Activated CD4-positive, CD25-positive, alpha-beta regulatory T cell treated with anti-CD3 and anti-CD28 coated beads, Interleukin-2, amount 50 U/mL, for 16 hours (primary cell): ENCODE measurements at places on chromosomes 13 and 19.

- DNase-seq = no peak
These were observed 91.0 kb downstream of the NHLRC3 start for GRCh38 chr13:39129213-39129612.

- no peak for DNase-seq
These were observed 21.0 kb upstream of the SLC35E1 start for GRCh38 chr19:16593181-16593580.

DNA sequence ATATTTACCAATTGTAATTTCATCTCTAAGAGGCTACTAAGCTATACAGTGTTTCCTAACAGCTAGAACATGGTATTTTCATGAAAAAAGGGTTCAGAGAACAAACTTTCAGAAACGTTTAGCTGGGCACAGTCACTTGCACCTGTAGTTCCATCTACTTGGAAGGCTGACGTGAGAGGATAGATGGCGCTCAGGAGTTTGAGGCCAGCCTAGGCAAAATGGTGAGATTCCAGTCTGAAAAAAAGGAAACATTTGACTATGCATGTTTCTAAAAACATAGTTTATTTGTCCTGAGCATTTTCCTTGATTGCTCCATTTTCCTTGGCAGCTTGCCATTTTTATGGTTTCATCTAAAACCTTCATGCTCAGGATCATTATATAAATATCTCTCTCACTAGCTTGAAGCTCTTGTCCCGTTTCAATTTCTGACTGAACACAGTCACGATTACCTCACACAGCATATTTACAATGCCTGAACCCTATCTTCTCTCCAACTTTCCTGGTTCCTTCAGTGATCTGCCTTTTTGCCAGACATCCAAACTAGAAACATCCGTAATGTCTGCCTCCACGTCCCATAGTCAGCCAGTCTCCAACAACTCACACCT is 200.8 kb downstream of the RGCC start:
- DNase-seq = no peak

DNA sequence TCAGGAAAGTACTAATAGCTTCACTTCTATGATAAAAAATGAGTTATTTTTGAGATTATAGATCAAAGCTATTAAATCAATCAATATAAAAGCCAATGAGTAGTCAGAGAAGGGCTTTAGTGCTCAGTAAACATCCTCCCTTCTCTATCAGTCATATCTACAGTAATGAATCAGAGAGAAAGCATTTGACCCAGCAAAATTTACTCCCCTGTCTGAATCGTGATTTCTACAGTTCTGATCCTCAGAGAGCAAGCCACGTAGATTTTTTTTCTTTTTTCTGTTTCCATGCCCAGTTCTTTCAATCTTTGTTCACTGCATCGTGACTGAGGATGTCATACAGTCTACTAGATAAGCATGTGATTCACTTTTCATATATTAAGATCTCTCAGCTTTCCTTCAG is 16.2 kb upstream of the MBNL2 start:
- no peak for DNase-seq

- DNase-seq = no peak
These were observed 449.8 kb downstream of the PCDH17 start for GRCh38 chr13:58081301-58081820.

DNA sequence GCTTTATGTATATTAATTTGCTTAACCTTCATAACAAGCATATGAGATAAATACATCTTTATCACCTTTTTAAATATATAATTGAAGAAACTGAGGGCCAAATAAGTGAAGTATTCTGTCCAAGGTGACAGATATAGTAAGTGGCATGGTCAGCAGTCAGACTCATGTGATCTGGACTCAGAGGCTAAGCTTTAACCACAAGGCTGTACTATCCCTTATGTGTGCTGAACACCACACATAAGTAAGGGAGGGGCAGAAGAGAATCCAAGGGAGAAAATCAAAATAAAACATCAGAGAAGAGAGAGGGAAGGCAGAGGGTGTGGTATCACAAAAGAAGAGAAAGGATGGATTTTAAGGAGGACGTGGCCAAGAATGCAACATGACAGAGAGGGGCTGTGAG is 348.4 kb downstream of the EFNB2 start:
- DNase-seq = no peak

DNA sequence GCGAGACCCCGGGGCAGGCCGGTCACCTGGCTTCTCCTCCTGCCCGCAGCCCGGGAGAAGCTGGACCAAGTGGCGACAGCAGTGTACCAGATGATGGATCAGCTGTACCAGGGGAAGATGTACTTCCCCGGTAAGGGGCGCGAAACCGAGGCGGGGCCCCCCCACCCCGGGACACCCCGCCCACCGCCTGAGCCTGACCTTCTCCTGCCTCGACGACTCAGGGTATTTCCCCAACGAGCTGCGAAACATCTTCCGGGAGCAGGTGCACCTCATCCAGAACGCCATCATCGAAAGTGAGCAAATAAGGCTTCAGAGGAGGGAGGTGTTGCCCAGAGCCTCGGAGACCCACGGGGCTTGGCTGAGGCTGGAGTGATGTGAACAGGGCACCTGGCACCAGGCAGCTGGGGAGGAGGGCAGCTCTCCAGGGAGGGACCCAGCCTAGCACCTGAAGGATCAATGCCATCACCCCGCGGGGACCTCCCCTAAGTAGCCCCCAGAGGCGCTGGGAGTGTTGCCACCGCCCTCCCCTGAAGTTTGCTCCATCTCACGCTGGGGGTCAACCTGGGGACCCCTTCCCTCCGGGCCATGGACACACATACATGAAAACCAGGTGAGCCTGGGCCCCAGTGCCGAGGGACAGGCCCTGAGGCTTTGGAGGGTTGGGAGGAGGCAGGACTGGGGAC is 629 bp downstream of the IZUMO4 start:
- DNase-seq = no peak

DNA sequence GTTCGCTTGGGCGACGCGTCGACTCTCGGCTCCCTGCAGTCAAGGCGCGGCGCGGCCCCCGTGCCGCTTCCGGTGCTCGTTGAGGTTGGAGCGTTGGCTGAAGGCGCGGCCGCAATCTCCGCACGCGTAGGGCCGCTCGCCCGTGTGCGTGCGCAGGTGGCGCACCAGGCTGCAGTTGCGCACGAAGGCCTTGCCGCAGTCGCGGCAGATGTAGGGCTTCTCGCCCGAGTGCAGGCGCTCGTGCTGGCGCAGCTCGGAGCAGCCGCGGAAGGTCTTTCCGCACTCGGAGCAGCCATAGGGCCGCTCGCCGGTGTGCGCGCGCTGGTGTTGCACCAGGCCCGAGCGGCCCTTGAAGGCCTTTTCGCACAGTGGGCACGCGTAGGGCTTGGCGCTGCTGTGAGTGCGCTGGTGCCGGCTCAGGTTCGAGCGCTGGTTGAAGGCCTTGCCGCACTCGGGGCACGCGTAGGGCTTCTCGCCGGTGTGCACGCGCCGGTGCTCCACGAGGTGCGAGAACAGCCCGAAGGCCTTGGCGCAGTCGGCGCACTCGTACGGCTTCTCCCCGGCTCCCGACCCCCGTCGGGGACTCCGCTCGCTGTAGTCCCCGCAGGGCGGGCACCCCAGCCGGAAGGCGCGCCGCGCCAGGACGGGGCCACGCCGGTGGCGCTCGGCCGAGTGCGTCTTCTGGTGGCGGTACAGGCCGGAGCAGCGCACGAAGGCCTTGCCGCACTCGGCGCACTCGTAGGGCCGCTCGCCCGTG is 5.3 kb upstream of the ZNF497 start:
- no peak for DNase-seq

- no peak for DNase-seq
These were observed 53.4 kb downstream of the ABCC4 start for GRCh38 chr13:95247852-95248251.

- no peak for DNase-seq
These were observed 8.0 kb downstream of the ATP4A start for GRCh38 chr19:35555301-35556005.

- DNase-seq = no peak
These were observed 34.3 kb downstream of the ATP4B start for GRCh38 chr13:113623491-113624234.

GRCh38 chr19:31175564-31176348 is 173.5 kb downstream of the TSHZ3 start:
- no peak for DNase-seq

GRCh38 chr19:443005-443404 is 17.8 kb downstream of the SHC2 start:
- DNase-seq = no peak

GRCh38 chr19:27935669-27936068 is 1277.3 kb downstream of the UQCRFS1 start:
- no peak for DNase-seq

DNA sequence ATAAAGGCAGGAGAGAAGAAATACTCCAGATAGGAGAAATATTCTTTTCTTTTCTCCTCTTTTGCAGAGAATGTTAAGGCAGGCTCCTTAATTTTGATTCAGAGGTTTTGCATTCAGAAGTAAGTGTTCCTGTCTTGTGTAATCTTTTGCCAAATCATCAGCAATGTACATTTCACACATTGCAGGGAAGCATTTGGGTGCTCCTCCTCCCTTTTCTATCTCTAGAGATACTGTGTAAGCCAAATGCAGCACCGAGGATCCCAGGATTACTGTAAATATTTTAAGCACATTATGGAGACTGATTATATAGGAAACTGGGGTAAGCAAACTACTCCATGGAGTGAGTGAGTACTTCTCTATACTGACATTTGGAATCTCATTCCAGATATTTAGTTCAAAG is 7.2 kb downstream of the ATP8A2 start:
- no peak for DNase-seq
